ENCODE measurements at places on chromosomes 5 and 9.

DNA sequence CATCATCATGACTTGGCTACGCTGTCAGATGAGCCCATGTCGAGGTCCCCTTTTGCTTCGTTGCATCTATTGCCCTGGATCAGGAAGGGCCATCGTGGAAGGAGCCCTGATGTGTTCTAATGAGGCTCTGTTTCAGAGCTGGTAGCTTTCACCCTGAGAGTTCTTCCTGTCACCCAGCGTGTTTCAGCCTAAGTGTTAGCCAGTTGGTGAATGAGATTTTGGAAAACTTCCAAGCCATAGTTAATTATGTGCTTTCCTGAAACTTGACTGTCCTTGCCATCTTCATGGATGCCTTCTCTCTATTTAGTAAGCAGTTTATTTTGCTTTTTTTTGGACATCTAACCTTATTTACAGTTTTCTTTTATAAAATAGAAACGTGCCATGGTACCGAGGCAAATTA is 1695.4 kb upstream of the WWC1 start:
- DNase-seq: no peak

DNA sequence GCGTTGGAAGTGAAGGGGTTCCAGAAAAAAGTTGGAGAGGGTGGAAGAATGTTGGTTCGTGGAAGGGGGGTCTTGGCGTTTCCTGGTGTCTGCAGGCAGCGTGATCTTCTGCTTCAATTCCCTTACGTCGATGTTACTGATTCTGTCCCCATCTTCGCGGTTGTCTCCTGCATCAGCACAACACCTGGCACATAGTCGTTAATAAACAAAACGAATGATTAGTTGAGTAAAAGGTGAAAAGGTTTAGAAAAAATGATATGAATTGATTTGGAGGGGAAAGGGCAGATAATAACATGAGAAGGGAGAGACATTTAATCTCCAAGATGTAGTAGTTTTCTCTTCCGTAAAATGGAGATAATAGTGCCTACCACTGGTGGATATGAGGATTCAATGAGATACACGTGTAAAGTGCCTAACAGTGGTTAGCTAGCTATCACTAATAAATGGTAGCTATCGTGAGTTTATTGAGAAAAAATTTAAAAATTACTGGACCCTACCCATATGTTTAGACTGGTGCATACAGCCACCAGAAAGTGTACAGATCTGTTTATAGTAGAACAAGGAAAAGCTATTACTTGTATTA is 556 bp downstream of the MTREX start:
- DNase-seq: no peak

DNA sequence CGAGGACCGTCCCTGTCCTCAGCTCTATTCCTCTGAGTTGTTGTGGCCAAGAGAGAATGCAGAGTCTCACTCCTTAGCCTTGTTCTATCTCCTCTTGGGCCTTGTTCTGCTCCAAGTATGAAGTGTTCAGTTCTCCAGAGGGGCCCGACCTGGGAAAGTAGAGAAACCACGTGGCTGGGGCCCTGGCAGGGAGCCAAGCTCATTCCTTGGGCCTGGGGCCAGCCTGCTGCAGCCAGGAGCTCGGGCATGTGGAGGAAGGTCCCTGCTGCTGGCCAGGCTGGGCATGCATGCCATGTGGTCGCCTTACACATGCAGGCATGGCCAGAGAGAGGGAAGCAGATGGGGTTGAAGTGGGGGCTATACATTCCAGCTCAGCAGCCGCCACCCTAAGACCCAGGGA is 60.7 kb downstream of the COL27A1 start:
- no peak for DNase-seq

GRCh38 chr9:94042516-94043360 is 41.5 kb upstream of the PTPDC1 start:
- no peak for DNase-seq

GRCh38 chr9:98536542-98537173 is 172.1 kb downstream of the GABBR2 start:
- DNase-seq: no peak

GRCh38 chr5:14172149-14172795 is 29.1 kb downstream of the TRIO start:
- no peak for DNase-seq

GRCh38 chr5:142253938-142254337 is 70.9 kb downstream of the SPRY4 start:
- no peak for DNase-seq

Measured in activated CD4-positive, alpha-beta T cell treated with anti-CD3 and anti-CD28 coated beads for 1 hour (primary cell).